ENCODE measurements at places on chromosomes 1 and 21.

DNA sequence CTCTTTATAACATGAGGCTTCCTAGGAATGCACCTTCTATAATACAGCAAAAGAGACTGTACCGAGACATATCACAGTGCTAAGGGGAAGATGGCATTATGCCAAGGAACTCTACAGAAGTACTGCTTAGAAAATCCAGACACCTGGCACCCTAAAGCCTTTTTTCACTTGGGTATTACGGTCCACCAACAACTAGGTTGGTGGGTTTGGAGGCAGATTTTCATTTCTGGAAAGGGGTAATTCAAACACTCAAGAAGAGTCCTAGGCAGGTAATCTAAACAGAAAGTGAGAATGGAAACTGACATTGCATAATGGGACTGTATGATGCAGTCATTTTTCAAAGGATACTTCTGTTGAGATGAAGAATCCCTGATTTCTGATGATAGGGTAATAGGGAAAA lies 19.6 kb downstream of the SCMH1 start:
- DNase-seq, result no peak

- no peak for DNase-seq
Measured at GRCh38 chr1:211677659-211678058, 2.2 kb upstream of the NEK2 start.

DNA sequence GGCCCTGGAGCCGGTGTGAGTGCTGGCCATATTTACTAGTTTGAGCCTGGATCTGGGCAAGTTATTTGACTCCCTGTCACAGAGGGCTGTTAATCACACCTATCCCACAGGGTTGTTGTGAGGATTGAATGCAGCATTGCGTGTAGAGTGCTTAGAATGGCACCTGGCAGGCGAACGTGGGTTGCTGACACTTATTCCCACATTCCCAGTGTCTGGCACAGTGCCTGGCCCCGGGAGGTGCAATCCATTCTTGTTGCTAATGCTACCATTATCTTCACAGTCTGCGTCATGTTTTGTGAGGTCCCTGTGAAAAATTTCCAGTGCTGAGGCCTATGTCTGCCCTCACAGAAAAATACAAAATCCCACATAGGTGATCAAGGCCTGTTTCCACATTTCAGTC lies 66.1 kb downstream of the CD2 start:
- peak; percentile 86 for DNase-seq

DNA sequence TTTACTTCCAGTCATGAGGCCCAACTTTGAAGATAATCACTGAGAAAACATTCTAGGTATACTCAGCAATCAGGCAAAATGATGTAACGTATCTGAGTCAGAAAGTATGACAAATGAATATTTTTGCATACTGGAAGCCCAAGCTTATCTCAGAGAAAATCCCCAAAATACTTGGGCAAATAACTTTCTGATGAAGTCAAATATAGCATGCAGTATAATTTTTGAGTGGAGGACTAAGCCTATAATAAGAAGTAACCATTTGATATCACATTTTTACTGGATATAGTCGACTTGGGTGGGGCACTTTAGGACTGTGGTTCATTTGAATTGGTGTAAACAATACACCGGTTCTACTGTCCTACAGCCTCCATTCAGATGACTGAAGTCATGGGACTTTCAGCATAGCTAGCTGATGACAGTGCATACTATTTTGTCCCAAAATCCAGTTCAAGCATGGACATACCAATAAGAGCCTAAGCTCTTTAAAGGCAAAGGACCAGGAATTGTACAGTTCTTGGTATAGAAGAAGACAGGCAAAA lies 2.3 kb upstream of the GADD45A start:
- DNase-seq, result peak; percentile 58

GRCh38 chr21:42514883-42515228 lies 1.2 kb downstream of the SLC37A1 start:
- DNase-seq, result no peak

- no peak for DNase-seq
Measured at GRCh38 chr1:75334876-75335389, 200.7 kb downstream of the LHX8 start.

DNA sequence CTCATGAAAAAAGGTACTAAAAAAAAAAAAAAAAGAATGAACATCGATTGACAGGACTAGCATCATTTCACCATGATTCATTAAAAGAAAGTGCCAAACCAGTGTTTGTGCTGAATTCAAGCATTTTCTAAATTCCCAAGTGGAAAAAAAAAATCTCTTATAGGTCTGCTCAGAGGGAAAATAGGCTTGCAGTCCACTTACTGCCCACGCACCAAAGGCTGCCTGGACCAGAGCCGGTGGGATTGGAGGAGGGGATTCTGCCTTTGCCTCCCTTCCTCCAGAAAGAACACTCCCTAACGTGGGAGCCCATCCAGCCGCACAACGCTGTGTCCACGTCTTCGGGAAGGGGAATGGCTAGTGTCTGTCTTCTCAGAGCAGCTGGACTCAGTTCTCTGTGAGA lies 5.5 kb upstream of the TRAPPC10 start:
- no peak for DNase-seq

GRCh38 chr1:110508028-110508940 lies 10.7 kb downstream of the KCNA10 start:
- DNase-seq, result no peak

GRCh38 chr21:44614961-44615391 lies 3.1 kb downstream of the KRTAP10-8 start:
- no peak for DNase-seq

Measured in kidney epithelial cell (primary cell).